ENCODE measurements at places on chromosomes 3 and 15.
A peak's percentile ranks its signal among the peaks of the same experiment; 100 is the strongest.

DNA sequence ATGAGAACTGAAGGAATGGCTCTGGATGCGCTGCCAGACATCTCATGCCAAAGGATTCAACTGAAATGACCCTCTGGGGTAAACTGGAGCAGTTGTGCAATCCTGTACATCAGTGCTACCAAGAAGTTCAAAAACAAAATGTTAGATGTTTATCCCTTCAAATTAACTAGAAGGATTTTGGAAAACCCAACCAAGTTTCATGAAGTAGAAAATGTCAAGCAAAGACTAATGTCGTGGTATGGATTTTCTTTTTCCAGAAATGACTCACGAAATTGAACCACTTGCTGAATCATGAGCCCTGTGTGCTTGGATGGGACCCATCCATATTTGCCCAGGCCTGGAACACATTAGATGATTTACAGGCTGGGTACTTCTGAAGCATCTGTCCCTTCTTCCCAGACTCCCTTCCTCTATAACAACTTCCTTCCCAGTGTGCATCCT lies 101.6 kb downstream of the LRTM1 start:
- DNase-seq: no peak

DNA sequence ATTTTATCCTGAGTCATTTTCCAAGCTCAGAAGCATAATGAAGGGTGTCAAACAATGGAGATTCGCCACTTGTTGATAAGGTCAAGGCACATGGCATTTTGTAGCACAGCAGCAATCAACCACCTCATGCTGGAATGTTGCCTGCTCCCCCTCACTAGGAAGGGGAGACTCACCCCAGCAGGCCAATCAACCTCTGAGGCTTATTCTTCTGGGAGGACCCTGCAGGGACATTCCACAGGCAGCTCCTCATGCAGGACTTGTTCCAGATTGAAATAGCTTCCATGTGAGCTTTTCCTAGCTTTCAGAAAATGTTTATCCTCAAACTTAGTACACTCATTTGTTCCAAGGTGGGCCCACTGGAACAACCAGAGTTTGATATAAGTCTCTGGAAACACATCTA lies 77.6 kb downstream of the SSR3 start:
- no peak for DNase-seq

DNA sequence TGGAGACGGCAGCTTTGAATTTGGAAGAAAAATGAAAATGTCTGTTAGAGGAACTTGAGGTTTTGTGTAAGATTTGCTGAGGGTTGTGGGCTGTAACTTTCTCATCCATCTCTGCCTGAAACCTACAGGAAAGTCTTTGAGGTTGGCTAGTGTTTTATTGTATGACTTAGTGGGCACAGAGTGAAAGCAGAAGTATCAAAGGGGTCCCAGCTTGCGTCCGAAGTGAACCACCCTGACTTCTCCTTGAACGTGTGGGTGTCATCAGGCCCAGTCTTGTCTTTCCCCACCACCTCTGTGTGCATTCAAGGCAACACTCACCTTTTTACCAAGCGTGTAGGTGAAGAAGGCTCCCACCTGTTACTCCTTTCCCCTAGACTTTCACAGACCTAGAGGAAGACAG lies 682.1 kb upstream of the CFAP20DC start:
- DNase-seq: no peak

DNA sequence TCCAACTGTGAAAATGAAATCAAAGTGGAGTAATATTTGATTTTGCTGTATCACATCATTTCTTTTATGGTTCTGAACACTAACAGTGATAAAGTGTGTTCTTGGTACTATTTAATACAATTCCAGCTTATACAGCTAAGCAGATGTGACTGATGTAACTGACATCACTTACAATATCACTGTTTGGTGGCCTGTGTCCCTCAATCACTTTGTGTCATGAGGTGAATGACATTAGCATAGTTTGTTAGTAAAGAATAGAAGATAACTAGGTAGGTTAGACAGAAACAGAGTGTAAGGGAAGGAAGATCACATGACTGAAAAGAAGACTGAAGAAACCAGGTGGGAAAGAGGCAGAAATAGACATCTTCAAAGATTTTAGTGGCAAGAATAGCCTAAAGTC lies 138.7 kb downstream of the AQP9 start:
- DNase-seq: no peak

DNA sequence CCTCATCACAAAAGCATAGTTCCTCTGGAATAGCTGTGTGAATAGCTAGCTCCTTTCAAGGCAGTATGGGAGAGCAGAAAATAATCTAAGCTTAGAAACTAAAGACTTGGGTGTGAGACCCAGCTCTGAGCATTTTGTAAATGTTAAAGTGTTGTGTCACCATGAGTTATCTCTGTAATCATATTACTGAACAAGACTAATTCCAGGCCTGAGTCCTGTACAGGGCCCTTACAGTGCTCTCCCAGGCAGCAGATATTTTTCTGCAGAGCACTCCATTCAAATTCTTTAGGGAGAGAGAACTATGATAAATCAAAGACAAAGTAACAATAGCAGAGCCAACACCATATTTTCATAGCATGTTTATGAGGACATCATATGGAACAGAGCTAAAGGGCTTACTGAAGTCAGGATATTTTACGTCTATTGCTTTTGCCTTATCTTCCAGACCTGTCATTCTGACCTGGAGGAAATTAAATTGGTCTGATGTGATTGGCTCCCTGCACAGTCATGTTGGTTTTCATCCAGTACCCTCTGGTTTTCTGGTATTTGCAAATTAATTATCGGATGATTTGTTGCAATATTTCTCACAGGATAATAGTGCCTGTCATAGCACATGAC lies 172.6 kb upstream of the PPP2R3A start:
- DNase-seq: no peak

GRCh38 chr3:14282706-14283075 lies 104.1 kb downstream of the LSM3 start:
- DNase-seq: no peak

- peak; percentile 87 for DNase-seq
These were observed 1.5 kb upstream of the MYNN start for GRCh38 chr3:169771497-169772304.

DNA sequence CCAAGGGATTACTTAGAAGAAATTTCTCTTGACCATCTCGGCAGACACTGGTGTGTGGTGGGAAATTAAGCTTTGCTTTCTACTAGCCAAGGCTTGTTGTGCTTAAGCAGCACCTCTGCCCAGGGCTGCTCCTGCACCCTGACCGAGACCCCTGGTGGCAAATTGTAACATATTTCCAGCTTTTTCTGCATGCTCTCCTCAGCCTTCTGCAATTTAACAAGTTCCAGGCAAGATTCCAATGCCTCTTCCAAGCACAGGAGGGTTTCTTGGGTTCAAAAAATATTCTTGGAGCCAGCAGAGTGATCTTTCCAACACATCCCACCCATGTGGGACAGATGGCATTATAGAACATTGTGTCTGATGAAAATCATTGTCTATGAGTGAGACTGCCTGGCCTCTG lies 210.5 kb downstream of the CLSTN2 start:
- DNase-seq: no peak

DNA sequence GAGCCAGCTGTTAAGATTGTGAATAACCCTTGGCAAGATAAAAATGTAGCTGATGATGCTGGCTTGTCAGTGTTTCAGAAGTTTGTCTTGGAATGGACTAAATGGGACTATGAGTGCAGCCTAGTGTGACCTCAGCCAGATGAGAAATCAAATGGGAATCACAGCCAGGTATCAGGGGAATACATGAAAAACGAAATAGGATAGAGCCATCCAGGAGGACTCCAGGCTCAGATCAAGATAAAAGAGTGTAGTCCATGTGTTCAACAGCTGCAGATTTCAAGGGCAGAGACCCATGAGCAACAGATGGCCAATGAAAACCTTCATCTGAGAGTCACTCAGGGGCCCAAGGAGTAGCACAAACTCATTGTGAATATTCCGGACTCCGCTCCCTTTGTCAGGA lies 1080.9 kb upstream of the CADM2 start:
- DNase-seq: no peak

DNA sequence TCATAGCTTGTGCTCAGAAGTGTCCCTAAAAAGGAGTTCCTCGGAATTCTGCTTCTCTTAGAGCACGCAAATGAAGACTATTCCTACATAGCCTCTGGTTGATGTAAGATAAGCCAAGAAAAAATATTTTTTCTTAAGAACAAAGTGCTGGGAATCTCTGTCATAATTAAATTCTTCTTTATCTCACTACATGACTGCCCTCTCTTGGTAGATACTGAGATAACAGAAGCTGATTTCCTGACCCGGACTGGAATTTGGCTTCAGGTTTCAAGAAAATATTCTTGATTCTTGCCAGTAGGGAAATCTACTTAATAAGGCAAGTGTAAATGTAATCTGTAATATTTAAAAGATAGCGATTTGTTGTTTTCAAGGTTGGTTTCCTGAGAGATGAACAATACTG lies 31.3 kb upstream of the SETMAR start:
- DNase-seq: no peak

- no peak for DNase-seq
These were observed 93.8 kb upstream of the UBE2E1 start for GRCh38 chr3:23711916-23712494.

DNA sequence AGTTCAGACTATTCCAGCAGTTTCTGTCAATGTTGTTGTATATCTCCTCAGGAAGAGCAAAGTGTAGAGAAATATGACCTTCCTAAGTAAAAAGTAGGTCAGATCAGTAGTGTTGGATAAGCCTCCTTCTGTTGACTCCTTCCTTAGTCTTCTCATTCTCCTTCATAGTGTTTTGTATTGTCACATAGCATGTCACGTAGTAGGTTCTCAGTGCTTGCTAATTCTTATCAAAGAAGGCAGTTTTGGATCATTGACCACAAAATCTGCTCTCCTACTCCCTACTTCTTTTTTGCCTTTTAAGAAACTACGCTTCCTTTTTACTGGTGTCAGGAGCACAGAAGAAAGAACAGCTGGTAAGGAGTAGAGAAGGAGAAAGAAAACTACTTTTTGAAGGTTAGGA lies 1.0 kb upstream of the MGA start:
- DNase-seq: no peak

- DNase-seq: peak; percentile 83
These were observed at the start of gene USP4 for GRCh38 chr3:49339941-49340800. USP4 (minus strand) TSS chr3:49340053; CDS start chr3:49340024, 29 bp downstream.

- DNase-seq: no peak
These were observed 1.1 kb downstream of the PLSCR2 start for GRCh38 chr3:146468234-146468633.

- DNase-seq: no peak
These were observed 2.8 kb downstream of the SHISA5 start for GRCh38 chr3:48501196-48501595.

GRCh38 chr3:30567139-30567753 lies 39.2 kb upstream of the TGFBR2 start:
- no peak for DNase-seq

DNA sequence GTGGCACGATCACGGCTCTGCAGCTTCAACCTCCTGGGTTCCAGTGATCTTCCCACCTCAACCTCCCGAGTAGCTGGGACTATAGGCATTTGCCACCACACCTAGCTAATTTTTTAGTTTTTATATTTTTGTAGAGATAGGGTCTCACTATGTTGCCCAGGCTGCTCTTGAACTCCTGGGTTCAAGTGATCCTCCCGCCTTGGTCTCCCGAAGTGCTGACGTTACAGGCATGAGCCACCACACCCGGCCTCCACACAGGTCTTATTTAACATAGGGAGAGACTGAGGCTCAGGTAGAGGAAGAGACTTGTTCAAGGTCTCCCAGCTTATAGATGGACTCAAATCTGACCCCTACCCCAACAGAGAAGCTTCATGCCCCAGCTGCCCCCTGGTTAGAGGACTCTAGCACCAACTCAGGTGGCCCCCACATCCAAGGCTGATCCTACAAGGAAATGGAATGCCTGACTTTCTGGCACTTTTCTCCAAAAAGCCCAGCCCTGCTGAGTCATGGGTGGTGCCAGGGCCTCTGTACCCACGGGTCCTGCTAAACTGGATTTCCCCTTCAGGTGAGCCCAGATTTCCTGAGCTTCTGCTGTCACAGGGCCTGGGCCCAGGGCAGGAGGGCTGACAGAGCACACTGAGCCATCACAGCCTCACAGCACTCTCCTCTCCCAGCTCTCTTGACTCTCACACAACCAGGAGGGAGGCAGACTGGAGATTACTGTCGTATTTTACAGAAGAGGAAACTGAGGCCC lies 5.6 kb downstream of the TMEM40 start:
- DNase-seq: no peak

DNA sequence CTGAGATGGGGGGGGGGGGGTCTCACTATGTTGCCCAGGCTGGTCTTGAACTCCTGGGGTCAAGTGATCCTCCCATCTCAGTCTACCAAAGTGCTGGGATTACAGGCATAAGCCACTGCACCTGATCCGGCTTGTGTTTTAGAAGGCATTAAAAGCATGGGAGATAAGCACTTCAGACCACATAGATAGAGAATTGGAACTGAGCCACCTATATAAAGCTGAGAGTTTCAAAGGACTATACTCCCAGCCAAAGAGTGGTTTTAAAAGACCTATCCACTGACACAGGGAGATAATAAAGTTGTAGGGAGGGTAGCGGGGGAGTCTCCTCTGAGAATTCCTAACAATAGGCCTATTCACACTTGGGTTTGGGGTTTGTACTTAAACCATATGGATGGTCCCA lies 34.8 kb downstream of the DENND4A start:
- no peak for DNase-seq

DNA sequence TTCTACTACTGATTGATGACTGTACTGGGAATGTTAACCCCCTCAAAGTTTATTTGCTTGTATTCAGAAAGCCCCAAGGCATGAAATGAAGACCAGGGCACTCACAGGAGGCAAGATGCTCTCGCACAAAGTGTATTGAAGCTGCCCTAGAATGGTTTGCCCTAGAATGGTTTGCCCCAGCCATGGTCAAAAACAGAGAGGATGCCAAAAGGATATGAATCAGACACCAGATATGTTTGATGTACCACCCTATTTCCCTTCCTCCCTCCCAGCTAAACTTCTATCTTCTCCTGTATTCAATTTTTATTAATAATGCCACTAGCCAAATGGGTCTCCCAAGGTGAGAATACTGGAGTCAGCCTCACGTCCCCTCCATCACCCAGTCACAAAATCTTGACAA lies 101.3 kb downstream of the TMCO5A start:
- no peak for DNase-seq

- no peak for DNase-seq
These were observed 284.3 kb downstream of the UACA start for GRCh38 chr15:70479056-70479455.

GRCh38 chr3:68467465-68467864 lies 464.9 kb downstream of the TAFA4 start:
- DNase-seq: no peak
